CD4-positive, alpha-beta T cell (primary cell): ENCODE measurements at places on chromosomes 6 and 20. TPM values are rescaled to one million over a fixed set of nuclear protein-coding genes. Genes with fewer than 3 reads are reported as not detected.

DNA sequence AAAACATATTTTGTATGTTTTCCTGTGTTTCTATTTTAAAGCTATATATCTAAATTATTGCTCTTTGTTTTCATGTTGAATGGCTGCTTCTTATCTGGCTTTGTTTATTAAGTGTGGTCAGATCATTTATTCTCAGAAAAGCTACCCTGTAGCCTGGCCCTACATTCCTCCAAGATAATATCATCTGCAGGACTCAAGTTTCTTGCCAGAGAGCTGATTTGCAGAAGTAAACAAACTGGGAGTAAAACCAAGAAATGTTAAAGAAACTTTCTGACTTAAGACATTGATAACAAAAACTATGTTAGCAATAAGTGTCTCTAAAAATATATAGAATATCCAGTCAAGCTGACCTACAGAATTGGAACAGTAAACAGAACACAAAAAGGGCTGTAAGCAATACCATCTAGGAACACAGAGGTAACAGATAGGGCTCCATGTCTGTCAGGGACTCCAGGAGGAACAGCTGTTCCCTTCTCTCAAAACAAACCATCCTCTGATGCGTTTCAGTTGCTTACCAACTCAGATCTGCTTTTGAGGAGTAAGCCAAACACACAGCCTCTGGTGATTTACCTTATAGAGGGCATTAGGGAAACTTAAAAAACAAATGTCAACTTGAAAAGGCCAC, 17.5 kb upstream of the CEP85L start:
- DNase-seq: no peak

DNA sequence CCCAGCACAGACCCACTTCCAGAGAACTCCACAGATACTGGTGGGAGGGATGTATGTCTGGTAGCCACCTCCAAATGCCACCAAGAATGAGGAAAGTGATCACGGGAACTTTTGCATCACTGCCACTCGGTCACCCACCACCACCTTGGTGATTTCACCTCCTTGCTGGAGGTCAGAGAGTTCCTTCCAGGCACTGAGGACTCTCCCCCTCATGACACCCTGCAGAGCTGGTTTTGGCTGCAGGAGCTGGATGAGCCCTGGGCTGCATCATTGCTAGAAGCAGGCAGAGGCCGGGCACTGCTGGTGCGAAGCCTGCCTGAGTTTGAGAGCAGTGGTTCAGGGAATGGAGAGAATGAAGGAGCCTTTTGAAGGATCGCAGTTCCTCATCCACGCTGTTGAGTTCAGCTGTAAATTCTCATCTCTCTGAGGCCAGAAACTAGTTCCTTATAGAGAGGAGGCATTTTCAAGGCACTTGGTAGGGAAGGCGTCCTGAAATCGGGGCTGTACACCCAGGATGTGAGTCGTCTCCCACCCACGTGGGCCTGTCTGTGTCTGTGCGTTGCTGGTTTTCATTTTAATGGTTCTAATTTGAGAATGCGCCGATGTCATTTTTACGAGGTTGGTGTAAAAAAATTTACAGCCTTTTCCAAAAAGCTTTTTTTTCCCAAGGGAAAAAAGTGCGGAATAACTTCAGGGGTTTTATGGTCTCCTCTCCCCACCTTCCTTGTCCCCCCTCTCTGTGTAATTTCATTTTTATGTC, 25.0 kb downstream of the FOXP4 start:
- DNase-seq: no peak

- no peak for DNase-seq
Observed at GRCh38 chr20:20303742-20304141, 64.2 kb upstream of the INSM1 start.

GRCh38 chr6:35181933-35182612, 31.7 kb upstream of the SCUBE3 start:
- no peak for DNase-seq

The ACOT13 gene
- total RNA-seq: 1.5 TPM
